Progenitor cell of endocrine pancreas (in vitro differentiated cells): ENCODE measurements at places on chromosomes 2 and 18. TPM values are rescaled to one million over a fixed set of nuclear protein-coding genes. Genes with fewer than 3 reads are reported as not detected.

Gene LYPD6
- total RNA-seq = 30.1 and 30.5 TPM in 2 replicates

Gene ALLC
- 0.16 TPM in 1 of 2 replicates, not detected in the other for total RNA-seq

Gene SPATA3
- not detected in 2 replicates for total RNA-seq

Gene REG3A
- total RNA-seq = not detected in 2 replicates

GRCh38 chr2:136510244-136510643 lies 255.1 kb upstream of the THSD7B start:
- no peak for DNase-seq

DNA sequence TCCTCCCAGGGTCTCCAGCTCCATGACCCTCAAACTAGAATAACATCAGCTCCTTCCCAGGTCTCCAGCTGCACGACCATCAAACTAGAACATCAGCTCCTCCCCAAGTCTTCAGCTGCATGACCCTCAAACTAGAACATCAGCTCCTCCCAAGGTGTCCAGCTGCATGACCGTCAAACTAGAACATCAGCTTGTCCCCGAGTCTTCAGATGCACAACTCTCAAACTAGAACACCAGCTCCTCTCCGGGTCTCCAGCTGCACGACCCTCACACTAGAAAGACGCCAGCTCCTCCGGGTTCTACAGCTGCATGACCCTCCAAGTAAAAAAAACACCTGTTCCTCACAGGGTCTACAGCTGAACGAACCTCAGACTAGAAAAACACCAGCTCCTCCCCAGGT lies 312.9 kb upstream of the TFPI start:
- no peak for DNase-seq

GRCh38 chr2:202270487-202270886 lies 4.9 kb downstream of the NOP58 start:
- DNase-seq = no peak

GRCh38 chr2:49028101-49028500 lies 126.2 kb downstream of the FSHR start:
- DNase-seq = no peak

DNA sequence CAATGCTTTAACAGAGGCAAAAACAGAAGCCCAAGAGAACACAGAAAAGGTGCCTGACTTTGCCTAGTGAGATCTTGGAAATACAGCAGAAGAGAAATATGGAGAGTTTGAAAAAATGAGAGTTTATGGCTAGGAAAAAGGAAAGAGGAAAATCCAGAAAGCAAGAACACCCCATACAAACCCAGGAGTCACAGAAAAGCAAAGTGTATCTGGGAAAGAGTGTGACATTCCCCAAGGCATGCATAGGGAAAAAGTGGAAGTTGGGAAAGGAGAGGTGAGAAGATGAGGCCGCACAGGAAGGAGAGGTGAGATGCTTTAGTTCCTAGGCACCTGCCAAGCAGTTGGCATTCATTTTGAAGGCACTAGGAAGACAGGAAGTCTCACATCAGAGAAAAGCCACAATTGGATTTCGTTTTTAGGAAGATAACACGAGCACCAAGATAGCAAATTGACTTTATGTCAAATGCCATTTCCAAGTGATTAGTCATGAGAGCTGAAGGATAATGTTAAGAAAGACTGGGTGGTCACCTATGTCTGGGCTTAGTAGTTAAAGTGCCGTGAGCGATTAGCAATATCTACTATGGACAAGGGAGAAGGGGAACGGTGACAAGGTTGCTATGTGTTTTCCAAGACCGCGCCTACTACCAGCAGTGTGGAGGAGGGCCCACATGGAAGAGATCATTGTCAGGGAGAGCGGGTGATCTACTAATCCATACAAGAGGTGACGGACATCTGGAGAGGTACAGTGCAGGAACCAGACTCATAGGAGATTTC lies 224.1 kb upstream of the PARD3B start:
- DNase-seq = no peak

- DNase-seq = no peak
Observed at GRCh38 chr18:46623541-46623940, 33.5 kb downstream of the LOXHD1 start.

DNA sequence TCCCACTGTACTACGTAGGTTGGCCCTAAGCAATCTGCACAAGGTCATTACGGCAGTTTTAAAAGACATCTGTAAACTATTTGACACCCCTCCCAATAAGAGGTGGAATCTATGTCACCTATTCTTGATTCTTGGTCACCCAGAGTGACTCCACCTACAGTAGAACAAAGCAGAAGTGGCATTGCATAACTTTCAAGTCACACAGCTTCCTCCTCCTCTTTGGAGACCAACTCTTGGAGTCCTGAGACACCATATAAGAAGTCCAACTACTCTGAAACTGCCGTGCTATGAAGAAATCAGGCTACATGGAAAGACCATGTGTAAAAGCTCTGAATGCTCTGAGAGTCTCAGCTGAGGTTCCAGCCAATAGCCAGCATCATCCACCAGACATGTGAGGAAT lies 253.5 kb upstream of the CDH20 start:
- DNase-seq = no peak

- no peak for DNase-seq
Observed at GRCh38 chr2:181399027-181399426, 58.2 kb upstream of the ITGA4 start.

- peak; percentile 63 for DNase-seq
Observed at GRCh38 chr2:100242891-100243619, 79.2 kb downstream of the LONRF2 start.

DNA sequence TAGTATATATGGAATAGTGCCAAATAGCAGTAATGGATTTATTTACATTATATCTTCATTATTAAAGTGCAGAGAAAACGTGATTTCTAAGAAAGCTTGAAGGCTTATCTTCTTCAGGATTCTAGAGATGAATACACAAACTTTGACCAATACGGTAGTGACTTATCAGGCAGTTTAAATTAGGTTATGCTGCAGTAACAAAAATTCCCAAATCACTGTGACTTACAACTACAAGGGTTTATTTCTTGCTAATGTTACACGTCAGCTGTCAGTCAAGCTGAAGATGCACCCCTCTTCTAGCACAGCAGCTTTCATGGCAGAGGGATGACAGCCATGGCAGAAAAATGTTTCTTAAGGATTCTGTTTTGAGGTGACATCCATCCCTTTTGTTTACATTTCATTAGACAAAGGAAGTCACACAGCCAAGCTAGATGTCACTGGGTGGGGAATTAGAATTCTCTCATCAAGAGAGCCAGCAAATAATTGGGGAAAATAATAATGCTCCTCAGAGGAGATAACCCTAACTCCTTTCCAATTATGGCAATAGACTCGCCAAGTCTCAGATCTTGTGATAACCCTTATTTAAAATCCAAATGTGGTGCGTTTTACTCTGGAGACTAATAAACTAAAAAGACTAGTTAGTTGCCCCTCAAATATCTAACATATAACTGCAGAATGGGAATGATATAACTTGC lies 268.3 kb upstream of the CYP26B1 start:
- DNase-seq = no peak

DNA sequence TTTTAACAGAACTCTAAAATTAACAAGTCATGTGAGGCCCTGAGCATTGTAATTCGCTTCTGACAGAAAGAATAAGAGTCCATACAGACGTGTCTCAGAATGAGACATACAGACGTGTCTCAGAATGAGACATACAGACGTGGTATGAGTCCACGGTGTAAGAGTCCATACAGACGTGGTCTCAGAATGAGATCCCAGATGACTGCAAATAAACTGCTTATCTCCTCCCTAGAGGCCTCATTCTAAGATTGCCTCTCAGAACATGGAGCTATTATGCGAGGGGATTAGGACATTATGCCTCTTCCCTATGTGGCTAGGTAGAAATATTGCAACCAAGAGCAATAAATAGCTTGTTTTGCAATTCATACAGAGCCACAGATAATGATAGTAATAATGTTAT lies 63.9 kb downstream of the NEB start:
- DNase-seq = no peak

DNA sequence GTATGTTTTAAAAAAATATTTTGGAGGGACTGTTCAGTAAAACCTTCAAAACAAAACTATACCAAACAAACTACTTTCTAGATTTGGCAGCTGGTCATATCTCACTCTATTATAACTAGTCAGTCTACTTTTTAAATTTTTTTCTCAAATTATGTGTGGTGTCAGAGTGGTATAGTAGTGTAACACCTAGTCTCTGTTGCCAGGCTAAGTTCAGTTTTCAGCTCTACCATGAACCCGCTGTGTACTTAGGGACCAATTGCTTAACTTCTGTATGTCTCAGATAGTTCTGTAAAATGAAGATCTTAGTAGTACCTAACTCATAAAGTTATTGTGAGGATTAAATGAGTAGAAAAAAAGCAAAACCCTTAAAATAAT lies 54.3 kb downstream of the GPD2 start:
- DNase-seq = no peak

DNA sequence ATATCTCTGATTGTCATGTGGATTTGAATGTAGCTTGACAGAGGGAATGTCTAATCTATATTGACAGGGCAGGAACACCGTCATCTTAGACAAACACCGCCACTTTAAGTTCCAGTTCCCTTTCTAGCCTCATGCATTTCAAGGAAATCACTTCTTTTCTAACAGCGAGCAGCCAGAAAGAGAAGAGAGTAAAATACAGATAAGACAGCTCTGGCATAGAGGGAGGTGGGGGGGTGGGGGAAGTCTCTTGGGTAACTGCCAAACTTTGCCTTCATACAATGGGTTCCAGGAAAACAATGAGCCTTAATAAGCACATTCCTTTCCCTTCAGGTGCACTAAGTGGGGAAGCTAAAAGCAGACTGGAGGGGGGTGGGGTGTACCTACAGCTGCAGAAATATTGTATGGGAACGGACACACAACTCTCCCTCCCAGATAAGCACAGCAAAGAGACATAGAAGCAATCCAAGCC lies 37.2 kb downstream of the CASP10 start:
- DNase-seq = no peak

GRCh38 chr18:5974696-5975095 lies 79.4 kb upstream of the TMEM200C start:
- DNase-seq = no peak

DNA sequence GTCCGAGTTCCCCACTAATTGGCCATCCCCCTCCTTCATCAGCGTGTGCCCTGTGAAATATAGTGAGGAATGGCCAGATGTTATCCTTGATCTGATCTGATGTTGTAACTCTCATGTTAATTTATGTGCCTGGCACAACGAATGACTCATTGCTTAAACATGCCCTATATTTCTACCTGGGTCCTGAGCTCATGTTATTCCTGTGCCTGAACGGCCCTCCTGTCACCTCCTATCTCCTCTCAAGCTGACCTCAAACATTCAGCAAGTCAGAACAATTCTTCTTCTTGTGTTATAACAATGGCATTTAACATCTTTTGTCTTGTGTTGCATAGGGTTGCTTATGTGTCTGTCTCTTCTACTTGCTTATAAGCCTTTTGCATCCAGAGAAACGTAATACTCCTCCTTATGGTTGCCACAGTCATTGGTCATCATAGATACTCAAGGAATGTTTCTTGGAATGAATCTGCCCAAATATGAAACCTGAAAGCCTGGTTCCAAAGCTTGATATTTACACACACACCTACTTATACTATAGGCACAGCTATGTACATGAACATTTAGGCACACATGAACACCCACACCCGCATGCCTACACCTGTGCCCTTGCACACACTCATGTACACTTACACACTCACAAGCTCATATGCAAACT lies 80.2 kb upstream of the PHLPP1 start:
- no peak for DNase-seq
